ENCODE measurements at places on chromosomes 4 and X.
A peak's percentile ranks its signal among the peaks of the same experiment; 100 is the strongest.

- no peak for DNase-seq
Measured at GRCh38 chr4:36944232-36944631, 300.3 kb upstream of the NWD2 start.

- DNase-seq: peak; percentile 72
Measured at GRCh38 chr4:123488916-123489315, 92.3 kb downstream of the SPRY1 start.

DNA sequence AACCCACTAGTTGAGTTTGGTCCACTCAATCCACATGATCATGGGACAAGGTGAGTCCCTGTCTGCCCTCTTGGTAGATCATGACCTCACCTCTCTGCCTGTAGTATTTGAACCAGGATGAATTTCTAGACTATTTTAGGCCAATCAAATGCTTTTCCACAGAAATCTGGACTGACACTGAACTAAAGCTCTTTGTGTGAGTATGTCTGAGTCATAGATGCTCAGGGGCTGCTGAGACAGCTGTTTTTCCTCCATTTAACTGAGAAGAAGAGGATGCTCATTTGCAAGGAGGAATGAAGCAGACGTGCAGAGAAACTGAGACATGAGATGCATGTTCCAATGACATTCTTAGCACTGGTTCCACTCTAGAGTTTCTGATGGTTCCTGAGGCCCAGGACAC is 77.3 kb upstream of the TMEM47 start:
- DNase-seq: peak; percentile 38

DNA sequence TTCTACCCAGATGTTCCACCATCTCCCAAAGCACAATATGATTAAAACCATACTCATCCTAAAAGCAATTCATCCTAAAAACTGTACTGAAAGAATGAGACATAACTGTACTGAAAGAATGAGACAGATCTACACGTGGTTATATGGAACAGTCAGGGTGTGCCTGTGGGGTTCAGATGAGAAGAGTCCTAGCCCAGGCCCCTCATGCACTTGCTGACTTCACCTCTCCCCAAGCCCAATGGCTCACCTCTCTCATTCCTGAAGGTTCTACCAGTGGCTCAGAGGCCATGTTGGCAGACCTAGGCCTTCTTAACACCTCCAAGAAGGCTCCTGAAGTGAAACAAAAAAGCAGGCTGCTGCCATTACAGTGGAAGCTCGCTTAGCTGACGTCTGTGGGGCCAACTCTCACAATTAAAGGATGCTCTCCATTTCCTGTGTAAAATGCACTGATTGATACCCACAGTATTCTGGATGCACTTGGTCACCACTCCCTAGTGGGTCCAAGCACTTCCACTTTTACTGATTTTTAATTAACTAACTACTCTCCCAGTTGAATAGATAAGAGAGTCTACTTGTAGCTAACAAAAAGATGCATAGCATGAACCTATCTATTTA is 3.8 kb downstream of the PLAC1 start:
- DNase-seq: peak; percentile 38

- DNase-seq: peak; percentile 49
Measured at GRCh38 chr4:14415146-14415545, 587.1 kb upstream of the CPEB2 start.

GRCh38 chr4:85369703-85370380 is 105.1 kb upstream of the ARHGAP24 start:
- no peak for DNase-seq

- peak; percentile 39 for DNase-seq
Measured at GRCh38 chrX:75086731-75087195, 69.3 kb downstream of the ABCB7 start.

GRCh38 chrX:149631234-149632165 is at the start of gene TMEM185A:
Gene TMEM185A, minus strand, starts transcription at chrX:149631792. Its CDS starts 212 bp downstream, at chrX:149631580.
- peak; percentile 23 for DNase-seq

DNA sequence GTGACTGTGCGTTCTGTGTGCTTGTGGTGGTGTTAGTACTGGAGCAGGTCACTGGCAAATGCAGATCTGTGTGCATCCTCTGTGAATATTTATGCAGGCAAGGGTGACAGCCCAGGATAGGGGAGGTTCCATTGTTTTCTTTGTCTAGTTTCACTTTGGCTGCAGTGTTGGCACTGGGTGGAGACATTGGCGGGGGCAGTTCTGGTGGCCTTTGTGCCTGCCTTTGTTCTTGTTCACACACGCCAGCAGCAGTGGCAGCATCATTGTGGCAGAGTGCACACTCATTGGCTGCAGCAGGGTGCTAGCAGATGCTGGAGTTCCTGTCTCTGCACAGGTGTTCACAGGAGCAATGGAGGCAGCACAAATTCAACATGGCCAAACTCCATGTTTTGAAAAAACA is 495.3 kb downstream of the UBE2NL start:
- no peak for DNase-seq

DNA sequence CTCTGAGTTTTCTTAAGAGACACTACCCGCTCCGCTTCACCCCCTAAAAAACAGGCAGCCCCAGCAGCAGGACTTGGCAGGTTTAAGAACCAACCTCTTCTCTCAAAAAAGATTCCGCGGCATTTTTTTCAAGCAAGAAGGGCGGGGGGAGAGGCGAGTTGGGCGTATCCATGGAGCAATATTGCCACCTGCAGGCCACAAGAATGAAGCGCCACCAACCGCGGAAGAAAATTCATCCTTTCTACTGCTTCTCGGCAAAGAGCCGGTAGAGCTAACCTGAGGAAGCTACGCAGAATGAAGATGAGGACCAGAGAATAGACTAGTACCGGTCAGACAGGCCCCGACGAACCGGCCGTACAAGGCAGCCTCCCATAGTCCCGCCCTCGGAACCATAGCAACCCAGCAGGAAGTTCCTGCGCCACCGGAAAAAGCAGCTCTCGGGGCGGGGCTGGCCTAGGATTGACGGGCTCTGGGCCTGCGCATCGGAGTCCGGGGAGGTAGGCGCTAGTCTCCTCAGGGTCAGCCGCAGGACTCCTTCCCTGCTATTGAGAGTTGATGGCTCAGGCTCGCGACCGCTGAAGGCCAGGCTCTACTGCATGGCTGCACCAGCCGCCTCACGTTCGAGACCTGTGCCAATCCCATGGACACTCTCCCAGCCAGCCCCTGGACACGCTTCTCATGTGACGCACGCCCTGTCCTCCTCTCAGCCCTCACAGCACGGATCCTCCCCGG is 76.9 kb downstream of the MAGED4 start:
- peak; percentile 84 for DNase-seq

DNA sequence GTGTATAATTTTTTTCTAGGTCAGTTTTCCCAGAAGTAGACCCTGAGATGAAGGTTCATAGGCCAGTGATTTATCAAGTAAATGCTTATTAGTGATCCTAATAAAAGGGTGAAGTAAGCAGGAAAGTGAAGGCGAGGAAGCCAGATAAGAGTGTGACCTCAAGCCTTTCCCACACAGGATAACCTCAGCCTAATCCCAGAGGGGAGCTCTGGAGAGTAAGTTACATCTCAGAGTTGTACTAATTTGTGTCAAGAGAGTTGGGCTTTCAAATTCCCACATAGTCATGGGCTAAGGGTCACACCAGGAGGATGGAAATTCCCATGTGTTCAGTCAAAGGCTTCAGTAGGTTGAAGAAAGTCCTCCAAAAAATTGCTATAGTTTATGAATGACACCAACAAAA is 191.4 kb downstream of the ADGRA3 start:
- DNase-seq: peak; percentile 1

DNA sequence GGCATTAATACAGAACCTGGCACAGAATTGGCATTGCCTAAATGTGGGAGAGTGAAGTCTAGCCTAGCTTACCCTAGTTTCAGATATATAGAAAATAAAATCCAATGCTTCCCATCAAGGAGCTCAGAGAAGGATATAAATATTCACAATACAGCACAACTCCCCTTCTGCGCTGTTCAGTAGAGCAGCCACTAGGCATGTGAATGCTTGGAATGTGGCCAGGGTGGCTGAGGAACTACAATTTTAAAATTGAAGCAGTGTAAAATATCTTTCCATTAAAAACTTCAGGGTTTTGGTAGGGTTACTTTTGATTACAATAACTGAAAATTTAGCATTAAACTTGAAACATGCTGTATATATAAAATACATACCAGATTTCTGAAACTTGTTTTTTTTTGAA is 19.5 kb downstream of the ZNF518B start:
- DNase-seq: no peak

GRCh38 chr4:10093801-10094552 is 22.6 kb downstream of the WDR1 start:
- peak; percentile 18 for DNase-seq

- no peak for DNase-seq
Measured at GRCh38 chr4:65102419-65102818, 567.9 kb downstream of the EPHA5 start.

GRCh38 chrX:45711231-45711630 is 510.6 kb upstream of the DIPK2B start:
- peak; percentile 76 for DNase-seq

- DNase-seq: peak; percentile 8
Measured at GRCh38 chr4:136742333-136742732, 790.0 kb downstream of the PCDH18 start.

DNA sequence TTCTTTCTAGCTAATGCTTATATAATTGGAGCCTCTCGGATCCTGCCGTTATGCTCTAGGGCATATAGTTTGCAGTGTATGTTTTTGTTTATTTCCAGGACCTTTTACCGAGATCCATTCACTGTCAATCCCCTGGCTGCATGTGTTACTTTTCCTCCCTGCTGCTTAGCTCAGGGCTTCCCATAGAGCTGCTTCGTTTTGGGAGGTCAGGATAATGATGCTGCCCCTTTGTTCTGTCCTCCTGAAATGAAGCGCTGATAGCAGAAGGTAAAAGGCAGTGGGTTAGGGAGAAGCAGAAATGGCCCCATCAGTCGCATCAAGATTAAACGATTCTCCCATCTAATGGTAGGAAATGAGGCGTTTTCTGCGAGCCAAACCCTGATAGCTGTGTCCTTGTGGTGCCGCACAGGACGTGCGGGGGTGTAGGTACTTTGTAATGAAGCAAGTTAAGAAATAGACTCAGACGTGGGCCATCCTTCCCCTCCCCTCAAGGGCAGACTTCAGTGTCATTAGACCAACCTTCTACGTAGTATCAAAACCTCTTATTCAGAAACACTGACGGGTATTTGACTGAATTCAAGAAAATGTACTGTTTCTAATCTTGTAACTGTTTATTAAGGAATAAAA is 37.3 kb downstream of the AFF2 start:
- DNase-seq: no peak

GRCh38 chrX:47384502-47384901 is 14.1 kb downstream of the ZNF157 start:
- DNase-seq: peak; percentile 64

DNA sequence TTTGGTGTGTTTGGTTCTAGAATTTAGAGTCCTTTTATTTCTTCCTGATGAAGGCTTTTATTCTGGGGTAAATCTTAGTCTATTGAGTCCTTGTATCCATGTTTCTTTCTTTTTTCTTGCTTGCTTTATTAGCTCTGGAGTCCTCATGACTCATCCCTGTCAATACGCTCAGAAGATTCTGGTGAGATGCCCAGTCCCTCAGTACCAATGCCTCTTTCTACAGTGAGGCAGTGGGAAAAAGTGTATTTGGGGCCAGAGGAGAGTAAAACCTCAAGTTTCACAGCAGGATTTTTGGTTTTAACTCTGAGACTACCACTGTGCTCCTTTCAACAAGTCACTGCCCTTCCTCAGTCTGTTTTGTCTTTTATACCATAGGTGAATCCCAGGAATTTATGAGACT is 368.0 kb downstream of the GBA3 start:
- peak; percentile 1 for DNase-seq

DNA sequence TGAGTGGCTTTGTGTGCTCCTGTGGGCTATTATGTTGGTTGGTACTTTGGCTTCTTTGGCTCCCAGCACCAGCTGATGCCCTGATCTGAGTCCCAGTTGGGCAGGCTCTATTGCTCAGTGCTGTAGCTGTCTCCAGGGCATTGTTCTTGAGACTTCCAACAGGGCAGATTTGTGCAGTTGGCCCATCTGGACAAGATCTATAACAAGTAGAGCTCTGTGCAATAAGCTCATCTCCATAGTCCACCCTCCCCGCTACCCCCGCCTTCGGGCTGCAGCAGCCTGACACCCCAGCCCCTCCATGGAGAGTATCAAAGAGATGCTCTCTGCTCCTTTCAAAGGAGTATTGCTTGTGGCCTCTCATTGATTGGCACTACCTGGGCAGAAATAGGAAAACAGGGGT is 5.8 kb upstream of the TMEM31 start:
- DNase-seq: no peak

DNA sequence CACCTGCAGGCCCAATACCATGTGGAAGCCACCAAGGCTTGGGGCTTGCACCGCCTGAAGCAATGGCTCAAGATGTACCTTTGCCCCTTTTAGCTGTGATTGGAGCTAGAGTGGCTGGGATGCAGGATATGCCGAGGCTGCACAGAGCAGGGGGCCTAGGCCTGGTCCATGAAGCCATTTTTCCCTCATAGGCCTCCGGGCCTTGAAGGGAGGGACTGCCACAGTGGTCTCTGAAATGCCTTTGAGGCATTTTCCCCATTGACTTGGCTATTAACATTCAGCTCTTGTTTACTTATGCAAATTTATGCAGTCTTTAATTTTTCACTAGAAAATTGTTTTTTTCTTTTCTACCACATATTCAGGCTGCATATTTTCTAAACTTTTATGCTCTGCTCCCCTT is 203.2 kb upstream of the HHIP start:
- DNase-seq: no peak

- no peak for DNase-seq
Measured at GRCh38 chr4:183601381-183601780, 57.6 kb downstream of the RWDD4 start.

GRCh38 chrX:22041907-22042530 is 9.9 kb downstream of the PHEX start:
- no peak for DNase-seq

DNA sequence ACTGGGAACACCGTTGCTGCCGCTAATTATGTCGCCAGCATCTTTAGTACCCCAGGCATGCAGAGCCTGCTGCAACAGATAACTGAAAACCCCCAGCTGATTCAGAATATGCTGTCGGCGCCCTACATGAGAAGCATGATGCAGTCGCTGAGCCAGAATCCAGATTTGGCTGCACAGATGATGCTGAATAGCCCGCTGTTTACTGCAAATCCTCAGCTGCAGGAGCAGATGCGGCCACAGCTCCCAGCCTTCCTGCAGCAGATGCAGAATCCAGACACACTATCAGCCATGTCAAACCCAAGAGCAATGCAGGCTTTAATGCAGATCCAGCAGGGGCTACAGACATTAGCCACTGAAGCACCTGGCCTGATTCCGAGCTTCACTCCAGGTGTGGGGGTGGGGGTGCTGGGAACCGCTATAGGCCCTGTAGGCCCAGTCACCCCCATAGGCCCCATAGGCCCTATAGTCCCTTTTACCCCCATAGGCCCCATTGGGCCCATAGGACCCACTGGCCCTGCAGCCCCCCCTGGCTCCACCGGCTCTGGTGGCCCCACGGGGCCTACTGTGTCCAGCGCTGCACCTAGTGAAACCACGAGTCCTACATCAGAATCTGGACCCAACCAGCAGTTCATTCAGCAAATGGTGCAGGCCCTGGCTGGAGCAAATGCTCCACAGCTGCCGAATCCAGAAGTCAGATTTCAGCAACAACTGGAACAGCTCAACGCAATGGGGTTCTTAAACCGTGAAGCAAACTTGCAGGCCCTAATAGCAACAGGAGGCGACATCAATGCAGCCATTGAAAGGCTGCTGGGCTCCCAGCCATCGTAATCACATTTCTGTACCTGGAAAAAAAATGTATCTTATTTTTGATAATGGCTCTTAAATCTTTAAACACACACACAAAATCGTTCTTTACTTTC is 1.8 kb downstream of the UBQLN2 start:
- DNase-seq: peak; percentile 14

Data from fibroblast of mammary gland (primary cell).